Femur (tissue), 1 donor: ENCODE measurements at places on chromosomes 1 and 21.

GRCh38 chr1:17922833-17923232, 167.7 kb downstream of the ACTL8 start:
- DNase-seq = peak; percentile 24

- DNase-seq = no peak
Observed at GRCh38 chr1:219834314-219834917, 93.9 kb downstream of the SLC30A10 start.

GRCh38 chr1:9037476-9038337, 11.5 kb upstream of the SLC2A7 start:
- DNase-seq = no peak

- no peak for DNase-seq
Observed at GRCh38 chr1:235317168-235317567, 10.8 kb downstream of the ARID4B start.

GRCh38 chr1:57316861-57317260, 107.0 kb downstream of the DAB1 start:
- DNase-seq = no peak

GRCh38 chr1:230240446-230241086, 173.5 kb downstream of the GALNT2 start:
- no peak for DNase-seq

GRCh38 chr21:45999581-46000181, 18.1 kb downstream of the COL6A1 start:
- no peak for DNase-seq

- DNase-seq = no peak
Observed at GRCh38 chr1:75518686-75519085, 92.2 kb downstream of the SLC44A5 start.

DNA sequence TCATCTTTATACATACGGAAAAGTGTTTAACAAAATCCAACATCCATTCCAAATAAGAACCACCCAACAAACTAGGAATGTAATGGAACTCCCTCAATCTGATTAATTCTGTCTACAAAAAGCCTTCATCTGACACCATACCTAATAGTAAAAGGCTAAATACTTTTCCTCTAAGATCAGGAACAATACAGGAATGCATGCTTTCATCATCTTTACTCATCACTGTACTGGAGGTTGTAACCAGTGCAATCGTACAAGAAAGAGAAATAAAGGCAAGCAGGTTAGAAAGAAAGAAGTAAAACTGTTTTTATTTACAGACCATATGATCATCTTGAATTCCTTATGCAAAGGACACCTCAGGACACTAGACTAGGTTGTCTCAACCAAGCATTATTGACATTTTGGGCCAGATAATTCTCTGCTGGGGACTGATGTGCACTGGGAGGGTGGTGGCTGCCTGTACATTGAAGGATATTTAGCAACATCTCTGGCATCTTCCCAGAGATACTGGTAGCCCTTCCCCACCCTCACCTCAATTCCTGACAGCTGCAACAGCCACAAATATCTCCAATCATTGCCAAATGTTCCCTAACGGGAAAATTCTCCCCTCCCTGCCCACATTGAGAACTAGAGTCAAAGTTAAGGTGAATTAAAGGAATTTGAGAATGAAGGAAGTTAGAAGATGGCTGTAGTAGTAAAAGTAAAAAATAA, 30.6 kb upstream of the INSL5 start:
- no peak for DNase-seq

DNA sequence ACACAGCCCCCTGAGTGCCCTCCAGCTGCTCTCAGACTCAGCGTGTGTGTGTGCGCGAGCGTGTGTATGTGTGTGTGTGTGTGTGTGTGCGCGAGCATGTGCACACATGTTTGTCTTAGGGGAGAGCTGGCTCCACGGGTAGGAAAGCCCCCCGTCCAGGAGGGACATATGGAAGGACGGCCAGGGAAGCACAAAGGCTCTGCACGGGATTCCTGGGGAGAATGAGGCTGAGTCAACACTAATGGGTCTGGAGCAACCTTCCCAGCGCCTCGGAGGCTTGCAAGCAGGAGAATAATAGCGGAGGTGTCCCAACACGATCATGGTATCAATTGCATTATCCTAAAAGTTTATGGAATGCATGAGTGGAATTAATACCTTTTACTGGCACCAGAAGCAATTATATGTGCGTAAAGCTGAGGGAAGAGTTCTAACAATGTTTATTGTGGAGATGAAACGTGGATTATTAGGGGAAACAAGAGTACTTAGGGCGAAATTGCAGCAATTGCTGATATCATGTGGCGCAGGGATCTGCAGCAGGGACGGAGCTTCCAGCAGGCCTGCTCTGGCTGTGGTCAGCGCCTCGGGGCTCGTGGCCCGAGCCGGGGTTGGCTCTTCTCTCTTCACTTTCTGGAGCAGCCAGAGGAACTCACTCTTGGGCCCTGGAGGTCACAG, 40.3 kb upstream of the CCDC27 start:
- DNase-seq = no peak

DNA sequence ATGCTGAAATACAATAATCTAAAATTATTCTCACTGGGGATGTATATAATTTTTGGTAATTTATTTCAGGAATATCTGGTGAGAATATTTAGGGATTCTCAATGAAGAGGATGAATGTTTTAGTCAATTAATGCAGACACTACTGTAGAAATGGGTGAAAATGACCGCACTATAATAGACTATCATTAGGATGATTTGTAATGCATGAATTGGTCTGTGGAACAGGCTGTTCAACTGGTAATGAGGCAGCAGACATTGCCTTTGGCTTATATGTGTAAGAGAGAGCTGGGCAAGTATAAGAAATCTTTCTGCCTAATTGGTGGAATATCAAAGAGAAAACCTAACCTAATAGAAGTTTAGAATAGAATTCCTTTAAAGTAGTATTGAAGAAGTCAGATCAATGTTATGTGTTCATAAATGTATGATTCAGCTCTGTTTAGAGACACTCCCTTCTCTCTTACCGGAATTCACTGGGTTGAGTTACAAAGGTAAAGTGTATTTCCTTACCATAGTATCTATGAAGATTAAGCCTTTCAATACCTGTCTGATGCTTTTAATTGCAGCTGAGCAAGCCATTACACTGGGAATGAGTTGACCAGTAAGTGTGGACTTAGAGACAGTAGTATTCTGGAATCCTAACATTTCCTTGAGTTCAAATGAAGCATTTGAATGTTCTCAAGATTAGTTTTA, 274.5 kb downstream of the S1PR1 start:
- no peak for DNase-seq

DNA sequence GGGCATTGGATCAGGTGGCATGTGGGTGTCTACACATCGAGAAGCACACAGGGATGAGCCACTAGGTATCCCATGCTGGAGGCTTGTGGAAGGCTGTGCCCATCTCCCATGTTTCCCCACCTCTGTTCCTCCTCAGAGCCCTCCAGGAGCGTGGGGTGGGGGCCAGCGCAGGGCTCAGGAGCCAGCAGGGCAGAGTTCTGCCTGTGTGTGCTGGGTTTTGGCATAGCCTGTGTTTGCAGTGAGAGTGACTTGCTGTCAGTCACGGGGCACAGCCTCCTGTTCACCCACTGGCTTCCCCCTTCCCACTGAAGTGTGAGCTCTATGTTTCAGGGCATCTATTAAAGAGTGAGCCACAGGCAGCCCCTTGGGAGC, 10.4 kb downstream of the IBA57 start:
- DNase-seq = no peak

DNA sequence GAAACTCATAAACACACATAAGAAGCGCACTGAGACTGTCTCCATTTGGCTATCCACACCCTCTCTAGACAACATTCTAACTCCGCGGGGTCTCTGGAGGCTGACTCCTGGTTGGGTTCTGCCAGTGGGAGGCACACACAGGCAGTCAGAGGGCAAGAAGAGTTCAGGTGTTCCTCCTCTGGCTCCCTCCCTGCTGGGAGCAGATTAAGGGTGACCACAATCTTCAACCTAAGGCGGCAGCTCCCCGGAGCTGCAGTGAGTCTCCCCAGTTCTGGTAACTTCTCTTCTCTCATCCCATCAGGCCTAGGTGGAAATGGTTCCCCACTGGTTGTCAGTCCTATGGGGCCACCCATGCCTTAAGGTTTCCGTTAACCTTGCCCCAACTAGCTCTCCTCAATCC, 7.4 kb upstream of the TENT5C start:
- peak; percentile 8 for DNase-seq

- no peak for DNase-seq
Observed at GRCh38 chr1:210900820-210901219, 233.1 kb downstream of the KCNH1 start.

GRCh38 chr1:10901091-10901890, 104.8 kb upstream of the CASZ1 start:
- no peak for DNase-seq

DNA sequence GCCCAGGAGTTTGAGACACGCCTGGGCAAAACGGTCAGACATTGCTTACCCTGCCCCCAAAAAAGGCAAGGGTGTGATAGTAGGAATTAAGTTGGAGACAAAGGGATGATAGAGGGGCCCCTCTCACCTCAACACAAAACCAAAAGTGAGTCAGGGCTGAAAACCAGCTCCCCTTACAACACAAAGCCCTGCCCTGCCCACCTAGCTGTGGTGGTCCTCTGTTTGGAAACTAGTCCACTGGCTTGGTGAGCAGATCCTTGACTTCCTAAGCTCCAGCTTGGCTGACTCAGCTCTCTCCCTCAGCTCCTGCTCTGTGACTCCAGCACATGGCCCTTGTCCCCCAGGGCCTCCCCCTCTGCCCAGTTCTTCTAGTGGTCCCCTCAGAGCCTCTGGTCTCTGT, 603.8 kb downstream of the PTPRC start:
- DNase-seq = no peak

GRCh38 chr1:86708920-86709319, 4.5 kb downstream of the SH3GLB1 start:
- no peak for DNase-seq

DNA sequence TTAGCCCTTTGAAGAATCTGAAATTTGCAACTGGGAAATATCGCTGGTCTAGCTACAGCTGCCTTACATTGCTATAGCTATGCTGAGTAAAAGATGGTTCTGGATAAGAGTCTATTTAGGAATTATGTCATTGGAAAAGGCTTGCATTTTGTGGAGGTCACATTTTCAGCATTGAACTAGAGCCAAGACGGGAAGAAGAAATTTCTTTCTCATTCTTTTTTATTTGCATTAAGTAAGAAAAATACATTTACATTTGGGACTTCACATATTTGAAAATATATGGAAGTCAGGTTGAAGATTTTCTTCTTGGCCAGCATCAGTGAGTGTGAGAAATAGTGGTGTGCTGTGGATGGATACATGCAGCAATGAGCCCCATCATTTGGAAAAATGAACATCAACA, 291.6 kb downstream of the PTBP2 start:
- no peak for DNase-seq

DNA sequence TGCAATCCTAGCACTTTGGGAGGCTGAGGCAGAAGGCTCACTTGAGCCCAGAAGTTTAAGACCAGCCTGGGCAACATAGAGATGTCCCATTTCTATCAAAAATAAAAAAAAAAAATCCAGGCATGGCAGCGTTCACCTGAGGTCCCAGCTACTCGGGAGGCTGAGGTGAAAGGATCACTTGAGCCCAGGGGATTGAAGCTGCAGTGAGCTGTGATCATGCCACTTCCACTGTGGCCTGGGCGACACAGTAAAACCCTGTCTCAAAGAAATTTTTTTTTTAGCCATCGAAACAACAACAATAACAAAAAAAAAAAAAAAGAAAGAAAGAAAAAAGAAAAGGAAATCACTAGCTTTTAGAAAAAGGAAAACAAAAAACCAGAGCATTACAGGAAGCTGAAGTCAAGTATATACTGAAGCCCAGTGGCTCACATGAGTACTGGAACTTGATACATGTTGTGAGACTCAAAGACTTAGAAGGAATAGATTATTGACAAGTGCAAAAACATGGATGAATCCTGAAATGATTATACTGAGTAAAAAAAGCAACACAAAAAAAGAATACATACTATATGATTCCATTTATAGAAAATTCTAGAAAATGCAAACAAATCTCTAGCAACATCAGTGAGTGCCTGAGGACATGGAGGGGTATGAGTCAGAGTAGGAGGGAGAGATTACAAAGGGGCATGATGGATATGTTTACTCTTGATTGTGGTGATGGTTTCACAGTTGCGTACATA, 6.1 kb upstream of the RABGAP1L start:
- no peak for DNase-seq

DNA sequence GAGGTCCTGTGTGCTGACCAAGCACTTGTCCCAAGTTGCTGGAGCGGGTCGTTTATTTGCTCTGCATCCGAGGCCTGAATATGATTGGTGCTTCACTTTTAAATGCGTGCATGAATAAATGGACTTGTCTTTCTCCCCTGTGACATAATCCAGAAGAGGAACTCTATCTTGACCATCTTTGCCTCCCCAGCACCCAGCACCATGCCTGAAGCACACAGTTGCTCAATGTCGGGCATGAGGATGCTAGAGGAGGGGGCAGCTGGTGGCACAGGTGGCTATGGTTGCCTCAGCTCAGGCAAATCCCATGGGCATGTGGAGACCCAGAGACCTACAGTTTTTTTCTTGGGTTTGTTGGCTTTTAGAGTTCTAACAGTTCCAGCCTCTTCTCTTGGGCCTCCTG, 142.6 kb downstream of the KAZN start:
- no peak for DNase-seq

GRCh38 chr1:167064621-167065020, 25.6 kb downstream of the GPA33 start:
- no peak for DNase-seq

- DNase-seq = no peak
Observed at GRCh38 chr1:156901966-156902915, 8.7 kb downstream of the PEAR1 start.

- DNase-seq = no peak
Observed at GRCh38 chr1:36966242-36966641, 68.1 kb downstream of the GRIK3 start.

DNA sequence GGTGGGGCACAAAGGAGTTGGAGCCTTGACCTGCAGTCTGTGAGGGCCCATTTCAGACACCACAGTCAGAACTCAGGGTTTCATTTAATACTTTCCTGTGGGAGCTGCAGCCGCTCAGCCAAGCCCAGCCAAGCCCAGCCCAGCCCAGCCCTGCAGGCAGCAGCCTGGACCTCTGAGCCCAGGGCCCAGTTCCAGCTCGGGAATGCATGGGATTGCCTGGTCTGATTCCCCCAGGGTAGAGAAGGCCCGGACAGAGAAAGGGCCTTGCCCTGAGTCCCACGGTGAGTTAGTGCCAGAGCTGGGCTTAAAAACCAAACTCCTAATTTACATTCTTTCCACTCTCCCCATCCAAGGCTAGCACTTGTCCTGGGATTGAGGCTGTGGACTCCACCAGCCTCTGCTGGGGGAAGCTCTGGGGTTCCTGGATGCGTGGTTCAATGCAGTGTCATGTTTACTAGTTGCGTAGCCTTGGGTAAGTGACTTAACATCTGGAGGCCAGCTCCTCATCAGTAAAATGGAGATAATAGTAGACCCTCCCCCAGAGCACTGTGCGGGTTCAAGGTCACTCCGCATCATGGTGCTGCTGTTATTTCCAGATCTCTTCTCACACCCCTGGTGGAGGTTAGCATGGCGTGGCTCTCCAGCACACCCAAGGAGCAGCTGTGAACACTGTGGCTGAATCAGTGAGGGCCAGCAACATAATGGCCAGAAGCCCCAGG, 29.2 kb upstream of the PKP1 start:
- no peak for DNase-seq

DNA sequence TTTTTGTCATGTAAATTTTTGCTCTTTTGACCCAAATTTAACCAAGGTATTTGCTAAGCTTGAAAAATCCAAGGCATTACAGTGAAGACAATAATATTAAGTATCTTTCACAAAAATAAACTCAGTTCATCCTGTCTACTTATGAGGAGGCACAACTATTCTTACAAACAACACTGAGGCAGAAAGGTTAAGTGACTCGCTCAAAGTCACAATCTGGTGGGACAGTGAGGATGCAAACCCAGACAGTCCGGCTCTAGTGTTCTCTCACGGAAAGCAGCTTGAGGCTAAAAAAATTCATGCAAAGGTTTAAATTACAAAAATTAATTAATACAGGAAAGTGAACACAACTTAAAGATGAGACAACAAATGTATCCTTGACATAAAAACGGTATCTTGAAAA, 125.3 kb downstream of the SIPA1L2 start:
- DNase-seq = no peak
